Pons (tissue), 1 donor: ENCODE measurements at places on chromosomes 11 and 22.

- DNase-seq: peak; percentile 77
Observed at GRCh38 chr11:65471447-65471891, 27.4 kb upstream of the MALAT1 start.

GRCh38 chr22:29275167-29275566, 7.1 kb downstream of the EWSR1 start:
- DNase-seq: no peak

GRCh38 chr22:26905640-26906039, 248.3 kb downstream of the MIAT start:
- DNase-seq: no peak

DNA sequence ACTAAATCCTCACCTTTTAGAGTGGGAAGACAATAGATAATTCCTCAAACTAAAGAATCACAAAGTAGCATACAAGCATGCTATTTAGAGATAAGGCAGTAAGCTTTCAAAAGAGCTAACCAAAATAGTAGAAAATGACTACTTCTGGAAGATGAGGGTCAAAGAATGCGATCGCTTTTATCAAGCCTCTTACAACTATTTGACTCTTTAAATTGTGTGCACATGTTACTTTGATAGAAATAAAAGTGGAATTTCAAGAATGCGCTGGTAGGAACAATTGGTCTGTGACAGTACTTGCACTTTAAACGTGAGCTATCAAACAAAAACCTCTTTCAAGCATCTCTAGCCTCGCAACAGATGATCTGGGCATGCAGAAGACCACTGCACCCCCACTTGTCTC, 97.3 kb downstream of the COMMD9 start:
- no peak for DNase-seq

- DNase-seq: no peak
Observed at GRCh38 chr11:91796999-91797398, 427.6 kb upstream of the FAT3 start.

DNA sequence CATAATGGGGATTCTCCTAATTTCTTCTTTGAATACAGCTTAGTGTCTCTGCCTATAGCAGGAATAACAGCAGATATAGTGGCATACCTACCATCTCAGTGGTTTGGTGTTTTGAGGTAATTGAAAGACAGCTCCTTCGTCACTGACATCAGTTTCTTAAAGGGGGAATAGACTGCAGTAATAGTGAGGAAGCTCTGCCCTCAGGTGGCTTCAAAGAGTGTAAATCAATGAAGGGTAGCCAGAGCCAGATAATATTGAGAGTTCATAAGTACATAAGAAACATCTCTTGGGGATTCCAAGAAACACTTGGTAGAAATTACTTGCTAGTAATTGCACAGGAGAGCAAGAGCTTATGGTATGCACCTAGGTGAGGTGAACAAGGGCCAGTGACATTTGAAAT, 4.4 kb downstream of the OR6M1 start:
- no peak for DNase-seq

DNA sequence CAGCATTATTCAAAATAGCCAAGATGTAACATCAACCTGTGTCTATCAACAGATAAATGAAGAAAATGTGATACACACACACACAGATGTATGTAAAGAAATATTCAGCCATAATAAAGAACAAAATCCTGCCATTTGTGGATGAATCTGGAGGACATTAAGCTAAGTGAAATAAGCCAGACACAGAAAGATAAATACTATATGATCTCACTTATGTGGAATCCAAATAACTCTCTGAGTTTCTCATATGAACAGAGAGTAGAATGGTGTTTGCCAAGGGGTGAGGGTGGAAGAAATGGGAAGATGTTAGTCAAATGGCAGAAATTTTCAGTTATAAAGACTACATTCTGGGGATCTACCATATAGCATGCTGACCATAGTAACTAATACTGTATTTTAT, 224.2 kb downstream of the GUCY1A2 start:
- no peak for DNase-seq

GRCh38 chr22:36422287-36423014, 34.7 kb upstream of the MYH9 start:
- no peak for DNase-seq

GRCh38 chr11:104609311-104610085, 288.8 kb downstream of the CASP12 start:
- peak; percentile 91 for DNase-seq

DNA sequence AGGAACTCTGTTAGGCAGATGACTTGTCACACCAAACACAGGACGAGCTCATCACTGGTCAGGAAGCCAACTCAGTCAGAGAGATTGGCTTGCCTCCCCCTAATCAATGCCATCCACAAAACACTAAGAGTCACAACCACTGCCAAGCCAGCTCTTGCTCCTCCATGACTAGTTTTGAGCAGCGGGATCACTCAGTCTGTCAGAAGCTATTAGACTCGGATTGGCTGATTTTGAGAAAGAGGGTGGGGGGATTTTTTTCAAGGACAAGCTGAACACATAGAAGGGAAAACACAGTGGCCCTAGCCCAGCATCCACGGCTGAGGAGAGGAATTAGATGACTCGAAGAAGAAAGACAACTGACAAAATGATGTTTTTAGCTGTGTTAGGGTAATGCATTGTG, 55.9 kb downstream of the SEZ6L start:
- DNase-seq: no peak

DNA sequence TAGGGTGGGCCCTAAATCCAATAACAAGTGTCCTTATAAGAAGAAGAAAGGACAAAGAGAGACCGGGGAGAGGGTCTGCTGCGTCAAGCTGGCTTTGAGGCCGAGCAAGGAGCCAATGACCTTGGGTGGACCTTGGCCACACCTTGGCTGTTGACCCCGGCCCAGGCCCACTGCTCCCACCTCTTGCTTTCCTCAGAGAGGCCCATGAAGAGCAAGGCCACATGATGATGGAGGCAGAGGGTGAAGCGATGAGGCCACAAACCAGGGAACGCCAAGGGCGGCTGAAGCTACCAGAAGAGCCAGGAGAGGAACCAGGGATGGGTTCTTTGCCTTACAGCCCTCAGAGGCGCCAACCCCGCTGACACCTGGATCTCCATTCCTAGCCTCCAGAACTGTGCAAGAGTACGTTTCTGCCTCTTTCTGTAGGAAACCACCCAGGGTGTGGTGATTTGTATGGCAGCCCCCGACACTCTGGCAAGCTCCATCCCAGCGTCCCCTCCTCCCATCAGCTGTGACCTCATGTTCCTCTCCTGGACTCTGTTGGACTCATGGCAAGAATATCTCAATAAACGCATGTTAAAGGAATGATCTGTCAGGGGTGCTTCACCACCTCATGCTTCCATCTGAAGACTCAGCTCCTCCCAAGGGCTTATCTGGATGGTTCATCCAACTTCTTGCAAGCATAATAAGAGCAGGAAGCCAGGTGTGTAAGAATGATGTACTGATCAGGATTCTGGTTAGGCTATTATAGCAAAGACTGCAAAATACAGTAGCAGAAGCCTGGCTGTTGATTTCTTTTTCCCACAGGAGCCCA, 41.6 kb upstream of the LINC01488 start:
- no peak for DNase-seq

GRCh38 chr11:128941573-128942271, 949 bp downstream of the TP53AIP1 start:
- DNase-seq: no peak

- no peak for DNase-seq
Observed at GRCh38 chr22:30238136-30238535, 8.4 kb downstream of the LIF start.
